ENCODE measurements at places on chromosomes 6 and 20. TPM values are rescaled to one million over a fixed set of nuclear protein-coding genes. Genes with fewer than 3 reads are reported as not detected.

The CAPN11 gene
- 0.67 TPM for total RNA-seq

The SLC22A2 gene
- 2.8 TPM for total RNA-seq

The PTPRA gene
- 147 TPM for total RNA-seq

The B3GAT2 gene
- 20.3 TPM for total RNA-seq

Measured in dorsolateral prefrontal cortex (tissue), 122 donors.